ENCODE measurements at places on chromosomes 2 and 18. TPM values are rescaled to one million over a fixed set of nuclear protein-coding genes. Genes with fewer than 3 reads are reported as not detected.

ABCA12 gene
- 9.3 TPM for total RNA-seq

ICA1L gene
- 7.3 TPM for total RNA-seq

- DNase-seq = no peak
These were observed 361.6 kb upstream of the TFPI start for GRCh38 chr2:187915810-187916209.

ASB18 gene
- not detected for total RNA-seq

GPR155 gene
- total RNA-seq = 1.7 TPM

DNA sequence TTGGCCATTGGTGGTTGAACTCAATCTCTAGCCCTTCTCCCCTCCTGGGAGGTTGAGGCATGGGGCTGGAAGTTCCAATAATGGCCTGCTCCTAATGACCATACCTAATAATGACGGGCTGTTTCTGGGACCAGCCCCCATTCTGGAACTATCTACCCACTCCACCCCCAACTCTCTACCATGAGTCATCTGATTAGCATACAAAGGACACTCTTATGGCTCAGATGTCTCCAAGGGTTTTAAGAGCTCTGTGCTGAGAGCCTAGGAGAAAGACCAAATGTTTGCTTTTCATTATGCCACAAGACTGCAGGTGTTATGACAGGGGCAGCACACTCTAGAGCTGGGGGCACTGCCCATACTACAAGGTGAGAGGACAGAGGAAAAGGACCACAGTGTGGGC, 137.0 kb upstream of the NCKAP5 start:
- no peak for DNase-seq

Data from kidney epithelial cell (primary cell).